ENCODE measurements at places on chromosomes 2 and 18.

DNA sequence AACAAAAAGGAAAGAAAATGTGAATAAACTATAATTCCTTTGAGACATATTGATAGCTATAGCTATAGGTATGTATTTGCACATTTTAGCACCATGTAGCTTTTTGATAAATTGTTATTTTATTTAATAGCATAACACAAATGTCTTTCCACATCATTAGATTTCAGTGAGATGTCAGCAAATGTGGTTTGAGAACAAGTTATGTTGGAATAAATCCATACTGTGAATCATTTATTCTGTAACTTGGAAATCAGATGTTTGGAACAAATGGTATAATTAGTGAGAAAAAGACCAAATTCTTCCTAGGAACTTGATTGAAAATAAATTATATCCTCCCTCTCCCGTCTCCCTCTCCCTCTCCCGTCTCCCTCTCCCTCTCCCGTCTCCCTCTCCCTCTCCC, 62.8 kb downstream of the NABP1 start:
- no peak for DNase-seq

GRCh38 chr2:173652767-173653431, 298.2 kb downstream of the CDCA7 start:
- no peak for DNase-seq

GRCh38 chr2:20322527-20323300, 27.9 kb downstream of the PUM2 start:
- DNase-seq: no peak

GRCh38 chr2:143132355-143132754, 3.1 kb downstream of the ARHGAP15 start:
- DNase-seq: no peak

- no peak for DNase-seq
These were observed 3.6 kb downstream of the ARID5A start for GRCh38 chr2:96540136-96540535.

- no peak for DNase-seq
These were observed 329.7 kb upstream of the NRP2 start for GRCh38 chr2:205352593-205352992.

- no peak for DNase-seq
These were observed 95.4 kb downstream of the RTN4 start for GRCh38 chr2:54954705-54955357.

DNA sequence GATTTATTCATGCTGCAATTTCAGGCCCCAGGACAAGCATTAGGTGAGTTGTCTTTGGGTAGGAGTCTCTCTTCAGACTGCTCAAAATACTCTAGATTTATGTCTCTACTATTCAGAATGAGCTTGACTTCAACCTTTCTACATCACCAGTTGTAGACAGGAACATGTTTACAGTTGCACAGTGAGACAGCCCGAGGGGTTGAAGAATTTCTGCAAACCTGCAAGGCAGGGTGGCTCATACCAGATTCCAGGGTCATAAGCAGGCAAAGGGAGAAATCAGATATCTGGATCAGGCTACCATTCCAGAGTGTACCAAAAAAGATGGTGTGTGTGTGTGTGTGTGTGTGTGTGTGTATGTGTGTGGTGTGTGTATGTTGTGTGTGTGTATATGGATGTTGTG, 112.4 kb downstream of the SPP2 start:
- no peak for DNase-seq

DNA sequence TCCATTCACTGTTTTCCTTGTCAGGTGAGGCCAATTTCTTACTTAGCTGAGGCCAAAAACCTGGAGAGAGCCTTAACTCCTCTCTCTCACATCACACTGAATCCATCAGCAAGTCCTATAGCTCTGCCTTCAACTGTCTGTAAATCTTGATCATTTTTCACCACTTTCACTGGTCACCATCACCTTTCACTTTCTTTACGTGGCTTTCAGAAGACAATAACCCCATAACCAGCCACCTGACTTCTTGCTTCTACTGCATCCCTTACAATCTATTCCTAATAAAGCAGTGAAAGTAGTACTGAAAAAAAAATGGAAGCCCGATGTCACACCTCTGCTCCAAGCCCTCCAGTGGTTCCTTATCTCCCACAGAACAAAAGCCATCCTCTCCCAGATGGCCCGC, 7.7 kb downstream of the LOXL3 start:
- no peak for DNase-seq

GRCh38 chr2:238929242-238930081, 81.6 kb downstream of the TWIST2 start:
- no peak for DNase-seq

DNA sequence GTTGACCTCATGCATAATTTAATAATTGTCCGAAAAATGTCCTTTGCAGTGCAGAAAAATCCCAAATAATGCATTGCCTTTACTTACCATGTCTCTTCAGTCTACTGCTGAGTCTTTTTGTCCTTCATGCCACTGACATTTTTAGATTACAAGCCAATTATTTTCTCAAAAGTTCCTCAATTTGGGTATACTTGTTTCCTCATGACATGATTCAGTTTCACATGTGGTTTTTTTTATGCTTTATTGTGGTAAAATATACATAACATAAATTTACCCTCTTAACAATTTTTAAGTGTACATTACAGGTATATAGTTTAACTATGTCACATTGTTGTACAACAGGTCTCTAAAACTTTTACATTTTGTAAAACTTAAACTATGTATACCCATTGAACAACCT, 81.0 kb downstream of the EPC2 start:
- no peak for DNase-seq

GRCh38 chr2:239469106-239469960, 68.5 kb upstream of the HDAC4 start:
- DNase-seq: no peak

DNA sequence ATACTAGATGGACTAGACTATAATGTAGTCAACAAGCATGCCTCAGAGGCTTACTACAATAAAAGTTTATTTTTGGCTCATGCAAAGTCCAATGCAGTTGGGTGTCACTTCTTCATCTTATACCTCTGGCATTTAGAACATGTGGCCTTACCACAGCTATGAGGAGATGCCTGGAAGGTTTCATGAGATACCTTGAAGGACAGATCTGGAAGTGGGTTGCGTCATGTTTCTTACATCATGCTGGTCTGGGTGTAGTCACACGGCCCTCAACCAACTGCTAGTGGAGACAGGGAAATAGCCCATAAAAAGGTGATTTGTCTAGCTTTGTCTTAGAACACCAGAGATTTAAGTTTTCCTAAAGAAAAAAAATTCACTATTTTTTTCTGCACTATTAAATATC, 91.7 kb upstream of the MMADHC start:
- DNase-seq: no peak

DNA sequence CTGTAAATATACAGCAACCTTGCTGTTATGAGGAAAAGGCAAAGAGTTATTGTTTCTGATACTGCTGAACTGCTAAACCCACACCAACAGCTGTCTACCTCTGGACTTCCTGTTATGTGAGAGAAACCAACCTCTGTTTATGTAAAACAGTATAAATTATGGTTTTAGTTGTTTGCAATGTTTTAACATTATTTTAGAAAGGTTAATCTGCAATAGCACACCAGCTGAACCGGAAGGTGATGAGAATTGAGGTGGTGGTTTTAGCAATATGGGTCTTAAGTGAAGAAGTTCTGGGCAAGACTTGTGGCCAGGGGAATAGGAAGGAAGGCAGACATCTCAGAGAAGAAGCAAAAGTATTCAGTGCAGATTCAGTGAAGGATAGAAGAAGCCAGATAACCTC, 237.8 kb downstream of the PLCL1 start:
- DNase-seq: no peak
